ENCODE measurements at places on chromosomes 16 and 17.

- no peak for DNase-seq
Measured at GRCh38 chr17:81011951-81012350, 20.3 kb downstream of the CHMP6 start.

DNA sequence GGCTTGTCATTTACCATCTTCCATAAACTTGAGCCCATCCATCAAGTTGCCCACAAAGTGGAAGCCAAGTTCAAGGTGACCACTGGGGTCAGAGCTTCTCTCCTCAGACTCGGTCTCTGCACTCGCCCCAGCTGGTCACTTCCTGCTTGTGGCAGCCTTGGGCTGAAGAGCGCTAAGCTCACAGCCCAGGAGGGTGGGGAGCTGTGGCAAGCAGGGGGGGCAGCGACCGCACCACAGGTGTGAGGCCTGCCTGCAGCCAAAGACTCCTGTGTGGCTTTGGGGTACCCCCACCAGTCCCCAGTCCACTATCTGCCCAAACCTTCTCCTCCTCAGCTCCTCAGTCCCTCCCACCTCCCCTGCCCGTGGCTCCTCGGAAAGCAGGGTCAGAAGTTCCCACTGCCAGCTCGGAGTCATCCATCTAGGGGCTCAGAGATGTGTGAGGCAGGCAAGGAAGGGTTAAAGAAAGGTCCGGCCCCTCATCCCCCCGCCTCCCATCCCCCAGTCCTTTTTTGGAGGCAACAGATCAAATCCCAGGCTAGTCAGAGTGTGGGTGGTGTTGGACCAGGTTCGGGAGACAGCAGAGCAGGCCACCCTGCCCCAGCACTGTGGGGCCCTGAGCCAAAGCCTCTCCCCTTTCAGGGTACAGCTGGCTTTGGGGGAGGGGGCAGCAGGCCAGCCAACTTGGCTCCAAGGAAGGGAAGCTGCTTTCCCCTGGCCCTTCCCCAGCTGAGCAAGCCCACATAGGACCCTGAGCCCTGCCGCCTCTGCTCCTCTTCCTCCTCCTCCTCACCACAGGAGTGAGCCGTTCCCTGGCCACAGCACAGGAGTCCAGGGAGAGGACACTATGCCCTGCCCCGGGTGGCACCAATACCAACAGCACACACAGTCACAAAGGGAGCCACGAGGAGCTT lies 3.2 kb downstream of the CSF3 start:
- DNase-seq, result peak; percentile 44

DNA sequence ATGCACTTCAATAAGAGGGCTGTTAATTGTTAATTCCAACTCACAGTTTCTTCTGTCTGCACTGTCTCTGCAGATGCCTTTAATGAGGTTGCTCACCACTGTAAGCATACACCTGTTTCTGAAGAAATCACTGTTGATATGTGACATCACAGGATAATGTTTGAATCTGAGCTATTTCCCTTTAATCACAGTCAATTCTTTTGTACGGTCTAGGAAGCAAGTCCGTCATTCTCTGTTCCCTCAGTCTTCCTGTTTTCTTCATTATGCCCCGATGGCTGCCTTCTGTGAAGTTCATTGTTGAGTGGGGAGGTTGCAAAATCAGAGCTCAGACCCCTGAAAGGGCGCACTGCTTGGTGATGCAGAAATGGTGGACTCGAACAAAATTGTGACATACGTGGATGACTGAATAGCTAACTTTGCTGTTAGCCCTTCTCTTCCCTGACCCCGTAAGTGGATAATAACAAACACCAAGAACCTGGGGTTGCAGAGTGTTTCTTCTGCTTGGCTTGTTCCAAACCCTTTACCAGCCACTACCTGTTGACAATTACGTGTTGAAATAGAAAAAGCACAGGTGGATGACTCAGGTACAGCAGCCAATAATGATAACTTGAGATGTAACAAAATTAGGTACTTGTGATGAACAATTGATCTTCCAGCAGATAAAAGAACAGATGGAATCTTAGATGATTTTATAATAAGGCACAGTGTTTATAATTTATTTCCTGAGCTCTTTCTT lies 71.9 kb upstream of the AXIN2 start:
- DNase-seq, result no peak

DNA sequence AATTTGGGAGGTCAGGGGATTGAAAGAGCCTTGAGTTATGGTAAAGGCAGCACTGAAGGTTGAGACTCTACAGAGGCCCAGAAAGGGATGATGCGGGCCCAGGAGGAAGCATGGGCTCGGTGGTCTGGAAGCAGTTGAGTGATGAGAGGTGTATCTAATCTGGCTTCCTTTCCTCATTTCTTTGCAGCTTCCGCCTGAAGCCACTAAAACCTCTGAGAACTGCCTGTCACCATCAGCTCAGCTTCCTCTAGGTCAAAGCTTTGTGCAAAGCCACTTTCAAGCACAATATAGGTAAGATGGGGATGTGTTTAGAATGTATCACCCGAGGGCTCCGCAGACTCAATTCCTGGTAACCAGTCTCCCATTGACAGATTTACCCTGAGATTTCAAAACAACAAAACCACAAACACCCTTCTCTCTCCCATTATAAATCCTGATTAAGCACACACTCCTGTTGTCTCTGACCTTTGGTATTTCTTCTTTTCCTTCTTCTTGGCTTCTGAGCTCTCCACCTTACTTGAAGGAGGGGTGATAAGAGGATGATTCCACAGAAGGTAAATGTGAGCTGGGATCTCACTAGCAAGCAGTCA lies 21.2 kb downstream of the USP43 start:
- DNase-seq, result no peak

GRCh38 chr16:85641776-85642176 lies 28.7 kb downstream of the GSE1 start:
- DNase-seq, result no peak

DNA sequence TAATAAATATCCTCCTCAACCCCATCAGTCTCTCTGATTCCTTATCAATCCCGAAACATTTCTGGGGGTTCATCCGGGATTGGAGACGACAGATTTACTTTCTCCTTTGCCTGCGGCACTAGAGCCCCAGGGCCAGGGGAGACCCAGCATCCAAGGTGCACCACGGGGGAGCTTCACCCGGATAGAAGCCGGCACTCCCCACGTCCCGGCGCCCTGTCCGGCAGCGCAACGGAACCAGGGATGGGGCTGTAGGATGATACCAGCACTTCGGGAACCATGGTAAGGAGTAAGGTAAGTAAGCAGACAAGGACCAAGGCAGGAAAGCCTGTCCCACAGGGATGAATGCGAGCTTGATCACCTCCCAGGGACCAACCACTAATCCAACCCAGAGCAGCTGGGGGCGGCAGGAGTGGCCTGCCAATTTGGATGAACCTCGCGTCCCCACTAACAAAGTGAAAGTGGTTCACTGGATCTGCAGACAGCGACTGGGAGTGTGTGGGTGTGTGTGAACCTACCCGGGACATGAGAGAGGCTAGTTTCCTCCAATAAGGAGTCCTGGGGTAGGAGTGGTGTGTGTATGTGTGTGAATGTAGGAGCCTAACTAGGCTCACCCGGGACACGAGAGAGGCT lies 11.9 kb downstream of the POLR3K start:
- DNase-seq, result no peak

GRCh38 chr17:4003131-4003500 lies 38.9 kb upstream of the ATP2A3 start:
- no peak for DNase-seq

DNA sequence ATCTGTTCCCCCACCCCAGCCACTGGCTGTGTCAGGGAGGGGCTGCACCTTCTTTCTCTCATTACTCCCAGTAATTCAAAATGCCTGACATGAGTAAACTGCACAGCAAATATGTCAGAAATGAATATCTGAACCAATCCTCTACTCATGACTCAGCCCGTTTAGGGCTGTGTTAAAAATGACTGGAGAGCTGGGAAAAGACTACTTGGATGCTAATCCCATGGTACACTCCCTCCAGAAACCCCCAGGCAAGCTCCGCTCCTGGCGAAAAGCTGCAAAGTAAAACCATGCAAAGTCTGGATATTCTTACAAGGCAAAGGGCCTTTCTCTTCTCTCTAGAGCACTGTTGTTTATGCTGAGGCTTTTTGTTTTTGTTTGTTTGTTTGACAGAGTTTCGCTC lies 448.1 kb upstream of the DYNLRB2 start:
- peak; percentile 69 for DNase-seq

- peak; percentile 57 for DNase-seq
Measured at GRCh38 chr17:56739376-56739775, 94.3 kb downstream of the C17orf67 start.

GRCh38 chr17:67503739-67504138 lies 126.7 kb downstream of the PITPNC1 start:
- DNase-seq, result no peak

- no peak for DNase-seq
Measured at GRCh38 chr17:77227461-77228240, 86.9 kb downstream of the SEC14L1 start.

GRCh38 chr17:10286324-10286723 lies 86.5 kb downstream of the MYH13 start:
- peak; percentile 36 for DNase-seq

DNA sequence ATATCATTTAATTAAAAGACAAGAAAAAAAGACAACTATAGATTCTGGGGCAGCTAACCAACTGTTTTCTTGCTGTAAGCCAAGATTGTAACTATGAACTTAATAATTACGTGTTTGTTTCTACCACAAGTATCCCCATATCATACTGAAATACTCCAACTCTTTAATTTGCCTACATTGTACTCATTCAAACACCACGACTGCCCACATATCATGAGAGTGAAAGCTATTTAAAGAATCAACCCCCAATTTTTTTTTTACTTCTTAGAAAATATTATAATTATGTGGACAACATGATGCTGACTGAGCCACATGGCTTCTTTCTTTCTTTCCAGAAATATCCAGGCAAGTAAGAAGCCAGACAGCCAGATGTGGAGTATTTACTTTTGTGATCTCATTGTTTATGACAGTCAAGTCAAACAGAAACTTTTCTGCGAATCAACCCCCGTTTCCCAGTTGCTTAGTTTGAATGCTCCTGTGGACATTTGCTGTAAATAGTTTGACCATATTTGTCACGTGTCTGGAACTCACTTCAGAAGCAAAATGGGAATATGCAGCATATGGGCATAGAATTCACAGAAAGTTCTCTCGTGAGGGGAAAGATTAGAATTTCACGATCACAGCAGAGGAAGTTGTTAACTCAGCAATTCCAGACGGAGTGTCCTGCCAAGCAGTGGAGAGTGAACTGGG lies 126.8 kb upstream of the PSMD7 start:
- peak; percentile 25 for DNase-seq

DNA sequence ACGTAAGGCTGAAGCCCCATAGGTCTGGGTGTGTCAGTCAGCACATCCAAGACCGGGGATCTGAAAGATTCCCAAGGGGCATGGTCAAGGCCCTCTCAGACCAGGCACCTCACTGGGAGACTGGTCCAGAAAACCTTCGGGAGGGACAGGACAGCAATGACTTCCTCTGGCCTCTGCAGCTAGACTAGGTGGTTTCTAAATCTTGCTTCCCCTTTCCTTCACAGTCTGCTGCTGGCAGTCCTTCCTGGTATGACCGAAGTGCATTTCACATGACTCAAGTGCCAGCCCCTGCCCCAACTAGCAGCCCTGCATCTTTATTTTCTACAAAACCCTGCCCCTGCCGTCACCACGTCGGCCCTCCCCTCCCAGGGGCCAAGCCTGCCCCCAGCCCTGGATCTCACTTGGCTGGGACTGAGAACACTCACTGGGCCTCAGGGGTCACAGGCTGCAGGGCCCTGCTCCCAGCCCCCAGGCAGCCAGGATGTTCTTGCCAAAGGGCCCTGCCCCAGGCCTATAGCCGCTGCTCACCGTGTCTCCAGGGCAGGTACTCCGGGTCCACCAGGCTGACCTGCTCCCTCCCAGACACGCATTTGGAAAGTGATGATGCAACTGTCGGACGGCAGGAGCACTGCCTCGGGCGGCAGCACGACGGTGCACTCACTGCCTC lies 18.3 kb downstream of the POLR3K start:
- no peak for DNase-seq

GRCh38 chr17:49898366-49899190 lies 50.7 kb upstream of the TAC4 start:
- no peak for DNase-seq

GRCh38 chr17:68435876-68436842 lies 21.1 kb downstream of the WIPI1 start:
- peak; percentile 63 for DNase-seq

DNA sequence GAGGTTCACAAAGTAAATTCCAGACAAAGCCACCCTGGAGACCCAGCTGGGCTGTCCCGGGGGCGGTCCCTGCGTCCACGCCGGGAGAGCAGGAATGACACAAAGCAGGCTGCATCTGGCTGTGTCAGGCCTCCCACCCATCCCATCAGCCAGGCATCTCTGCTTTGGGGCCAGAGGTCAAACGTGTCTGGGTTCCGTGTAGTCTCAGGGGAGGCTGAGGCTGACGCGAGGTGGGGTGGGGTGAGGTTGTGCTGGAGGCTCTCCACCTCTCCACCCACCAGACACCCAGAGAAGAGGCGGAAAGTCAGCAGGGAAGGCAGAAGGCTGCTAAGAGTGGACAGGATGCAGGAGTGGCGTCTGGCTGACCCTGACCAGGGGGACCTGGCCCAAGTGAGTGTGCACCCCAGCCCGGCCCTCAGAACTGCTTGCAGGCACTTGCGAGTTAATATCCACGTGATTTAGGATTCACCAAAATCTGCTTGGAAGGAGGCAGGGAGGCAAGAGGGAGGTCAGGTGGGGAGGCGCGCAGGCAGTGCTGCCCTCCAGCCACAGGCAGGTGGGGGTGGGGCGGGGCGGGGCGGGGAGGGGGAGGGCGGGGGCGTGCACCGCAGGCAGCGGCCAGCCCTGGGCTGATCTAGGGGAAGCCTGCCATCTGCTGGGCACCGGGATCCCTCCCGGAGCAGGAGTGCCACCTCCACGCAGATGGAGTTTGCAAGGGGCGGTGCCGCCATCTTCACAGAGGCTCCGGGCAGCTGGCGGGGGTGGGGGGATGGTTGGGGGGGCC lies 44.3 kb downstream of the TBC1D16 start:
- DNase-seq, result peak; percentile 79

- DNase-seq, result peak; percentile 20
Measured at GRCh38 chr17:30590081-30590733, 113.0 kb downstream of the GOSR1 start.

DNA sequence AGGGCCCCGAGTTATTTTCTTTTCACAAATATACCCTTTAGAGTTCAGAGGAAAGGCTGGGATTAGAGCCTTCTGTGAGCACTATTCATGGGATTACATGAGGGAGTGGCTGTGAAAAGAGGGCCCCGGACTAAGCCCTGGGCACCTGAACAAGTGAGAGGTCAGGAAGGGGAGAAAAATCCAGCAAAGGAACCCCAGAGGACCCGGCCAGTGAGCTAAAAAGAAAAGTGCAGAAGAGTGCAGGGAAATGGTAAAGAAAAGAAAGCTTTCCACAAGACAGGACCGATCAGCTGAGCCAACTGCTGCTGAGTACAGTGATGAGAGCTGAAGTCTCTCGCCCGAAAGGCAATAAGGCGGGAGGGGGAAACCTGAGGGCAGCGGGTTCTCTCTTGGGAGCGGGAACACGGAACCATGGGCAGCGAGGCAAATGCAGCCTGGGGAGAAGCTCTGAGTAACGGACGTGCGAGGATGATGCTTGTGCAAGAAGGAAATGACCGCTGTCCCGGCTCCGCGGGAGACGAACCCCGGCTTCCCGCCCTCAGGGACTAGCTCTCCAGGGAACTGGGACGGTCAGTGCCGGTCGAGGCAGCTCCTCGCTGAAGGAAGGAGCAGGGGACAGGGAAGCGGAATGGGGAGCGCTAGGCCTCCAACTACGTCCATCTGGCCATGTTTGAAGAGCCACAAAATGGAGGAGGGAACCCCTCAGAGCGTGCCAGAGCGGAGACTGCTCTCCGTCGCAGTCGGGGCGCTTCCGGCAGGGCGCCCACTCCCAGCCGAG lies 665 bp upstream of the ALDH3A2 start:
- peak; percentile 71 for DNase-seq
